ENCODE measurements at places on chromosomes 3 and 15.

- no peak for DNase-seq
Observed at GRCh38 chr3:51445544-51446280, 54.1 kb downstream of the DCAF1 start.

- no peak for DNase-seq
Observed at GRCh38 chr3:13815088-13815683, 64.7 kb downstream of the WNT7A start.

GRCh38 chr15:62068071-62068809 is 1.5 kb downstream of the C2CD4A start:
- DNase-seq = no peak

- no peak for DNase-seq
Observed at GRCh38 chr3:128007033-128007424, 45.2 kb upstream of the SEC61A1 start.

DNA sequence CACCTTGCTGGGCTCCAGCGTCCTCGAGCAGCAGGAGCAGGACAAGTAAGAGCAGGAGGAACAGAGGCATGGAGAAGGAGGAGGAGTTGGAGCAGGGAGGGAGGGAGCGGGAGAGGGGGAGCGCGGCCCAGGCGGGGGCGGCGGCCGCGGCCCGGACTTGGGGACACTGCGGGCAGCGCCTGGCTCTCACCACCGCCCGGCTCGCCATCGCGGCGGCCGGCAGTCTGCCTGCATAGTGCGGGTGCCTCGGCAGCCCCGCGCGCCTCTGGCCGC is 440 bp downstream of the DCBLD2 start:
- no peak for DNase-seq

DNA sequence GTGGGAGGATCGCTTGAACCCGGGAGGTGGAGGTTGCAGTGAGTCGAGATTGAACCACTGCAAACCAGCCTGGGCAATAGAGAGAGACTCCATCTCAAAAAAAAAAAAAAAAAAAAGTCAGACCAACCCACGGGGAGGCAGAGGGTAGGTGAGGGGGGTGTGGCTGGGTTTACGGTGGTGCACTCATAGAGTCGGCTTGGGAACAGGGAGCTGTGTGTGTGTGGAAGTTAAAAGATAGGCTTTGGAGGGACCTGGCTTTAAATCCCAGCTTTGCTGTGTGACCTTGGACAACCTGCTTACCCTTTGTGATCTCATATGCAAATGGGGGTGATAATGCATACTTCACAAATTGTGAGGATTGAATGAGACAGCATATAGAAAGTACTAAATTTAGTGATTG is 10.0 kb upstream of the ISLR2 start:
- DNase-seq = no peak

DNA sequence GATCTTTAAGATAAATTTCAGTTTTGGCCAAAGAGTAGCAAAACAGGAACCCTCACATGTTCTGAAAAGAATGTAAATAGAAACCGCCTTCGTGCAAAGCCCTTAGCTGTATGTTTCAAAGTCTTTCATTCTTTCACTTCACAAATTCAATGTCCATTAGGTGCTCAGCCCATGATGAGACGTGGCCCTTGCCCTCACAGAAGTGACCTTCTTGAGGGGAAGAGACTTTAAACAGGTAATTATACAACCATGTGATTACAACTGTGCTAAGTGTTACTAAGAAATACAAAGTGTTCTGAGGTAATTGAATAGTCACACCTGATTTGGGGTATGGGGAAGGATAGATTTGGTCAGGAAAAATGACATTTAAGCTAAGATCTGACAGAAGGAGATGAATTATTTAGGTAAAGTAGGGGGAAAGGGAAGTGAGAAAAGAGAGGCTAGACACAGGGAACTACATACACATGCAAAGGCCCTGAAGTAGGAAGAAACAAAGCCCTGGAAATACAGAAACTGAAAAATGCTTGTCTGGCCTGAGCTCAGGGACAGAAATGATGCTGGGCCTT is 19.6 kb downstream of the HSPBAP1 start:
- DNase-seq = no peak

DNA sequence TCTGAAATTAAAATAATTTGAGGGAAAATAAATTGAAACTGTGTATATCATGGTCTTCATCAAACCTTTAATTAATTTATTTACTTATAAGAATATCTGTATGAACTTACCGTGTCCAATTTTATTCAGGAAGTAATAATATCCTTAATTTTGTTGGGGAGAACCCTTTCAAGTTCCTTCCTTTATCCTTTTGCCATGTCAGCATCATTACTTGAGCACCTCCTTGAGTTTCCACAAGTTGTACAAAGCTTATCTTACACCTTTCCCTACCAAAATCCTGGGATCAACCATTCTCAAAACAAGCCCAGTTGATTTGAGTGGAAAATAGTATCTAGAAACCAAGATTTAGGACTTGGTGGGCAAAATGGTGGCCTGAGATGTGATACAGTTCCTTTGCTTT is 37.3 kb downstream of the PLSCR2 start:
- DNase-seq = no peak

DNA sequence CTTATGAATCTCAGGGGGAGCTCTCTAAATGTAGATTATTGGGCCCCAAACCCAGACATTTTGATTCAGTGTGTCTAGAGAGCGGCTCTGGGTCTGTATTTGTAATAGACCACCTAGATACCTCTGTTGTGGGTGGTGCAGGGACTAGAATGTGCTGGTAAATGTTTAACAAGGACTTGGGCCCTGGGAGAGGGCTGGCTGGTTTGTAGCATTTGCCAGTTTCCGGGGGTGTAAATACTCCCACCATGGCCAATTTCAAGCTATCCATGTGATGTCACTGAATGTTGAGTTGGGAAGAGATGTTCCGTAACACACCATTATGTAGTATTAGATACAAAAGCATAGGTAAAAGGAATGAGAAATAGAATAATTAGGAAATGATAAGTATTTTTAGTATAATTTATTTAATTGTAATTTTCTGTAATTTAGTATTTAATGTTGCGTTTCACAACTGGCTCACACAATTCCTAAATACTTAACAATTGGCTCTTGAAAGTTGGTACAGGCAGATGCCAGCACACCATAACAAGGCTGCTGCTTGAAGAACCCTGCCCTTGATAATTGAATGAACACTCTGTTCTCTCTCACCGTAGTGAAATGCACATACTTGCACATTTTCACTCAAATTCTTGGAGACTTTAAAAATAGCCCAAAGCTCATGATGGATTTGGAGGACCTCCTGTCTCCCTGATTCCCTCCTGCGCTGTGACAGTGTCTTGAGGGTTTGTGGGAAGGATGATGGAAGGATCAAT is 359.2 kb upstream of the PROK2 start:
- DNase-seq = no peak

- DNase-seq = no peak
Observed at GRCh38 chr3:129016356-129016719, 15.2 kb downstream of the EFCC1 start.

- no peak for DNase-seq
Observed at GRCh38 chr3:23805210-23805632, 534 bp upstream of the UBE2E1 start.

- no peak for DNase-seq
Observed at GRCh38 chr3:94615275-94616065, 552.6 kb downstream of the NSUN3 start.

All from stimulated activated CD8-positive, alpha-beta memory T cell treated with anti-CD3 and anti-CD28 coated beads, Interleukin-2, amount 100 ng/mL, for 48 hours (primary cell).